ENCODE measurements at places on chromosomes 7 and 10.

GRCh38 chr10:8331387-8331786 lies 276.9 kb downstream of the GATA3 start:
- DNase-seq, result no peak

- DNase-seq, result no peak
These were observed 4.0 kb downstream of the OPN4 start for GRCh38 chr10:86658261-86658741.

DNA sequence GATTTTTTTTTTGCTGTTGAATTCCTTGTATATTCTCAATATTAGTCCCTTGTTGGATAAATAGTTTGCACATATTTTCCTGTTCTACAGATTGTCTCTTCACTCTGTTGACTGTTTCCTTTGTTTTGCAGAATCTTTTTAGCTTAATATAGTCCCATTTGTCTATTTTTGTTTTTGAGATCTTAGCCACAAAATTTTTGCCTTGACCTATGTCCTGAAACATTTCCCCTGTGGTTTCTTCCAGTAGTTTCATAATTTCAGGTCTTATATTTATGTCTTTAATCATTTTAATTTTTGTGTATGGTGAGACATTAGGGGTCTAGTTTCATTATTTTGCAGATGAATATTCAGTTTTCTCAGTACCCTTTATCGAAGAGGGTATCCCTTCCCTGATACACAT lies 92.7 kb downstream of the LANCL2 start:
- DNase-seq, result no peak

GRCh38 chr7:1850976-1851571 lies 181.0 kb downstream of the ELFN1 start:
- DNase-seq, result no peak

- DNase-seq, result no peak
These were observed 219.3 kb upstream of the GLI3 start for GRCh38 chr7:42456267-42456666.

DNA sequence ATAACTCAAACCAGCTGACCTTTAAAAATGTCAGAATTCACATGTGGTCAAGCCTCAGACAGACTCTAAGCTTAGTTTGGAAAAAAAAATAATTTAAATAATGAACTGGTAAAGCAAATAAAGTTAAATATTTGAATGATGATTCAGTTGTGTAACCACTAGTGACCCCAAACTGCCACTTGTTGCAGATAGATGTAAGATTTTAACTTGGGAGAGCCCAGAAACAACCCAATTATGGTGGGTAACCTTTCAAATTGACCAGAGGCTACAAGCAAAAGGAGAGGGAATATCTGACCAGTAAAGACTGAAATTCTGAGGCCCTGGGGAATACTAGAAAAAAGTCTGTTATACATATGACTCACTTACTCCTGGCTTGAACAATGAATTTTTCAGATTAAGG lies 268.1 kb downstream of the HPSE2 start:
- DNase-seq, result no peak

- no peak for DNase-seq
These were observed 287.4 kb upstream of the SEMA3D start for GRCh38 chr7:85474234-85474633.

GRCh38 chr10:62306663-62307062 lies 38.0 kb upstream of the RTKN2 start:
- DNase-seq, result no peak

GRCh38 chr7:30285536-30286284 lies 1.3 kb downstream of the ZNRF2 start:
- no peak for DNase-seq

GRCh38 chr10:665579-666091 lies 23.8 kb downstream of the DIP2C start:
- no peak for DNase-seq

- no peak for DNase-seq
These were observed 104.3 kb upstream of the PLXNA4 start for GRCh38 chr7:132680590-132680989.

- DNase-seq, result no peak
These were observed 224.0 kb upstream of the PLXDC2 start for GRCh38 chr10:19592276-19592675.

DNA sequence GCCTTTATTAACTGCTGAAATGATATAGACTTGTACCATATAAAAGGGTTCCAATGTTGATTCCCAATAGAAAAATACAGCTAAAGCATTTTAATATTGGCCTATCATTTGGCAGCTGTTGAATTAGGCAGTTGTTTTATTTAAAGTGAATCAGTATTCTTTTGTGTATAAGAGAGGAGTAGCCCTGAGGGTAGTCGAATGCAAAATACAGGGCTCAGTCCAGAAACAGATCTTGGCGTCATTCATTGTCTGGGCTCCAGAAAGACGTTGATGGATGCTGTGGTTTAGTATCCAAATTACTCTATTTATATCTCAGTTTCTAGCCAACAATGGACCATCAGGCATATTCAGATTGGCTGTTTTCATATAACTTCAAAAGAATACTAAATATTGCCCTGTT lies 193.6 kb downstream of the VTI1A start:
- DNase-seq, result no peak

GRCh38 chr7:13031468-13031867 lies 344.0 kb downstream of the ARL4A start:
- no peak for DNase-seq

DNA sequence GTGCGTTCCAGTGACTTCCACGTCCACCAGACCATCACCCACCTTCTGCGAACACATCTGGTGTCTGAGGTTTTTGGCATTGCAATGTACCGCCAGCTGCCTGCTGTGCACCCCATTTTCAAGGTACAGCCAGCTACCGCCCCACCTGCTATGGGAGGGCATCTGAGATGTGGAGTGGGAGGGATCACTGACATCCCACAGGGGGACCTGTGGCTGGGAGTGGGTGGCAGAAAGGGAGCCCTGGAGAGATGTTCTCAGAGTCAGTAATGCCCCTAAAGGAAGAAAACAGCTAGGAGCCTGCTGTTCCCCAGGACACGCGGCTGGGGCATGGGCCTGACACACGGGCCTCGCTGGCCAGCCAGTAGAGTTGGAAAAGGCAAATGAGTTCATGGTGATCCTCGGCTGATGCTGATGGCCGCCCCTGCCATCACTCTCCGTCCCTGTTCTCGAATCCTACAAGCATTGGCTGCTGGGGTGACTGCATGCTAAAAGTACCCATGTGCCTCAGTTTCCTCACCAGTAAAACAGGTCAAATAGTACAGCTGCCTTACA lies 66.6 kb downstream of the ALOX5 start:
- DNase-seq, result no peak

- DNase-seq, result no peak
These were observed 38.7 kb upstream of the GSAP start for GRCh38 chr7:77454802-77455201.

GRCh38 chr10:103188853-103189252 lies 4.2 kb downstream of the NT5C2 start:
- DNase-seq, result no peak

DNA sequence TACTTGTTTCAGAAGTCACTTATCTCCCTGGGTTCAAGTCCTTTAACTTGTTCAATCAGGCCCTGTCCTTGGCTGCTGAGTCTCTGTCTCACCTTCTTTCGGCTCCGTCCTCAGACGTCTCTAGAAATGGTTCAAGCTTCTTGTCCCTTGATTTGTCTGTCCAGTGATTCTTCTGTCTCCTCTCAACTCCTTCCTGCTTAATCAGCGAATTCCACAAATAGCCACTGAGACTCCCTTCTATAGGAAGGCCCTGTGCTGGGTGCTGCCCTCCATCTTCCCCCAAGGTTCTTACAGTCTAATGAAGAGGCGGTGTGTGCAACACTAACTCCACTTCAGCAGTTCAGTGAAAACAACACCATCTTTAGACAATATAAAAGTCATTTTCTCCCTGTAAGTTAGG lies 12.7 kb downstream of the FAM241B start:
- DNase-seq, result no peak

DNA sequence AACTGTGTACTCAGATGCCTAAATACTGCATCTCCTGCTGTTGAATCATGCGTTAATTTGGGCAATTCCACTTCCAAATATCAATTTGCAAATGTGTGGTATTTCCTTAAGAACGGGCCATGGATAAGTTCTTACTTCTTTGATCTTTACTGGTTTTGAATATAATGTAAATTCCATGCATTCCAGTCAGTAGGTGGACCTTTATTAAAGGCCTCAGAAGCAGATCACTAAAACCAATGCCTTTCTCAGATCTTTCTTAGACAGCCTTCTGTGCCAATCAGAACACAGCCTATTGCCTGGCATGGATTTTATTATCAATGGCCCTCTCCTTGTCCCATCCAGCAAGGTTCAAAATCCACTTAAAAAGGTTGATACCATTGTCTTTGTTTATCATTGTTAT lies 21.5 kb upstream of the POM121L12 start:
- no peak for DNase-seq

DNA sequence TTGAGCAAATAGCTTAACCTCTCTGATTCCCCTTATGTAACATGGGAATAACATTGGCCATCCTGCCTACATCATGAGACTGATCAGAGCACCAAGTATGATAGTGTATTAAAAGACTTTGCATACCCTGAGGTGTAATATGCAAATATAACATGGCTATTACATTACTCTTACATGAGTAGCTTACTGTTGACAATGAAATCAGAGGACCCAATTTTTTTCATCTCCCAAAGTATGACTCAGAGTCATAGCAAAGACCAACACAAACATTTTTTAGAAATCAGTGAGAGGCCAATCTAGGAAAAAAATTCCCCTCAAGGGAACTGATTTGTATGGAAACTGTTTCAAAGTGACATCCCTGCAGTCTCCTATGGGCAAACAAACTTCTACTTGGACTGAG lies 47.0 kb upstream of the TMEM140 start:
- DNase-seq, result no peak

DNA sequence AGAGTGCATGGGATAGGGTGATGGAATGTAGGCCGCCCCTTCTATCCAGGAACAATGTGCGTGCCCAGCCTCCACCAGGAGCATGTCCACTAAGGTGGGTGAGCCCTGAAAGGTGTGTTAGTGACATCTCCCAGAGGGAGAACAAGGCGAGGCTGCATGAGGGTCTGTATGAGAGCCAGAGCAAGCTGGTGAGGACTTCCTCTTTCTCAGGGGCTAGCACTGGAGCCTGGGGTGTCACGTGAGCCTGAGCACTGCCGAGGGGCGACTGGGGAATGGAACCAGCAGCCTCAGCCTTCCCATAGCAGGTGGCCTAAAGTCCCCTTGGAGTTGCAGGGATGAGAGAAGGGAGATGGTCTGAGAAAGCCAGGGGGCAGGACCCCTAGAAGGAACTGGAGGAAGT lies 156.3 kb upstream of the COBL start:
- no peak for DNase-seq

DNA sequence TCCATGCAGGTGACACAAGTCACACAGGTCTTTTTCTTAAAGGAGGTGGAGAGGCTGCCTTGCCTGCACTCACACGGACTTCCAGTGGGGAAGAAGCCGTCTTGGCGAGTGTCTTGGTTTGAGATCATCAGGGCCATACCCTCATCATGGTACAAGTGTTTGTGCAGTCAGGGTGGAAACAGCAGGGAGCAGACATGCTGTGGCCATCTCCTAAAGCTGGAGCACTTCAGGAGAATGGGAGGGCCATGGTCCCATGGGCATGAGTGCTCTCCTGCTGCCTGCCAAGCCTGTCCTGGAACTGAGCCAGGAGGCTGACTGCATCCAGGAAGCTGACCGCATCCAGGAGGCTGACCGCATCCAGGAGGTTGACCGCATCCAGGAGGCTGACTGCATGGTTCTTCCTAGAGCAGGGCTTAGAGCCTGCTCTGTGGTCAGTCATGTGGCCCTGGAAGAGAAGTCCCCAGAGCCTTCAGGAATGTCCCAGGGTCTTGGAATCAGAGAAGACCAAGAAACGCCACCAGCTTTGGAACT lies 98.4 kb downstream of the ADARB2 start:
- no peak for DNase-seq

DNA sequence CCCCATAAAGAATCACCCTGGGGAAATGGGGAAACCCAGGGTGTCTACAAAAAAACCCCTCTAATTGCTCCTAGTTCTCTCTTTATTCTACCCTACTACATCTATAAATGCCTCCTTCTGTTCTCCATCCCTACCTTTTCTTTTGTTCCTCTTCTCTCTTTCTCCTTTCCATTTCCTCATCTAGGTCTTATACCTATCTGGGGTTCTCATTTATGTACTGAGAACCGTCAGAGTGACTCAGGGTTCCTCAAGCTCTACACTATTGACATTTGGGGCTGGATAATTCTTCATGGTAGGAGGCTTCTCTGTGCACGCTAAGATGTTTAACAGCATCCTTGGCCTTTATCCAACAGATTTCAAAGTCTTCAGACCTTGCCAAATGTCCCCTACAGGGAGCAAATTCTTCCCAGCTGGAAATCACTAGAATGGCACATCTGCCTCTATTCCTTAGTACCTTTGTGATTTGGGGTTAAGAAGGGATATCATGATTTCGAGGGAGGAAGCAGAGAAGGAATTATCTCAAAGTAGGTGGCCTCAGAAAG lies 137.4 kb upstream of the PTN start:
- DNase-seq, result no peak

GRCh38 chr10:32959006-32959920 lies 1.2 kb upstream of the ITGB1 start:
- DNase-seq, result no peak

GRCh38 chr7:4791738-4792536 lies 16.5 kb downstream of the AP5Z1 start:
- DNase-seq, result no peak

DNA sequence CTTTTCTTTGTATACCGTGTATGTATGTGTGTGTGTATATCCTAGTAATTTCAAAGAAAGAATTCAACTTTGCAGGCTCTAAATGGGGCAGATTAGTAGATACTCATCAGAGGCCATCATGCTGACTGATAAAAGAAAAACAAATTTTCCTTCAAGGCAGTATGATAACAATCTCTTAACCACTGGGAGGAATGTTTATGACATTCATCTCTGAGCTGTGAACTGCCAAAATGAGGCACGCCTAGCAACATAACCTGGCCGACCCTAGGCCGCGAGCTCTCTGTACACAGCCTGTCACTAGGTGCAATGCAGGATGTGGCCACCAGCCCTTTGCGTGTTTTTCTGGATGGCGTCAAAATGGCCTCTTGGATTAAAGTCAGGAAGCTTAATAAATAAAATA lies 343.7 kb upstream of the GALNT17 start:
- DNase-seq, result no peak

- DNase-seq, result no peak
These were observed 98.2 kb upstream of the PITRM1 start for GRCh38 chr10:3270577-3271316.

- no peak for DNase-seq
These were observed 60.8 kb upstream of the ITGA8 start for GRCh38 chr10:15780353-15781135.

- DNase-seq, result peak; percentile 95
These were observed 15.4 kb upstream of the HIBADH start for GRCh38 chr7:27677912-27678612.

DNA sequence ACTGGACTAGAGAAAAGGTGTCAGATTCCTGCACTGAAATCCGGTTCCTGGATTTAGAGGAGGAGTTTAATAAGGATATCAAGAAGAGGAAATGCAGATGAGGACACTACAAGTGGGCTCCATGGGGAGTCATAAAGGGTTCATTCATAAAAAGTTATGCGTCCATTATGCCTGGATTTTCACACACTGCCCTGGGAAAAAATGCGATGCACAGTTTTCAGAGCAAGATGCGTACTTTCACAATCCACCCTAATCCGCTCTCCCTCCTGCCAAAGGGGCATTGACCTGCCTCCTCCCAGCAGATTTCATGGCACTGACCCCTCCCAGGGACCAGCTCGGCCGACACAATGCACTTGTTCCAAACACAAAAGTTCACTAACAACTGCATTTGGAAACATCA lies 42.2 kb upstream of the OPALIN start:
- no peak for DNase-seq

- DNase-seq, result no peak
These were observed 1.7 kb upstream of the C7orf25 start for GRCh38 chr7:42913591-42913990.

Data from SW 1271 (cell line).